ENCODE measurements at places on chromosomes 16 and 17.

GRCh38 chr17:29576214-29577000 lies 7.9 kb downstream of the TP53I13 start:
- DNase-seq, result no peak

DNA sequence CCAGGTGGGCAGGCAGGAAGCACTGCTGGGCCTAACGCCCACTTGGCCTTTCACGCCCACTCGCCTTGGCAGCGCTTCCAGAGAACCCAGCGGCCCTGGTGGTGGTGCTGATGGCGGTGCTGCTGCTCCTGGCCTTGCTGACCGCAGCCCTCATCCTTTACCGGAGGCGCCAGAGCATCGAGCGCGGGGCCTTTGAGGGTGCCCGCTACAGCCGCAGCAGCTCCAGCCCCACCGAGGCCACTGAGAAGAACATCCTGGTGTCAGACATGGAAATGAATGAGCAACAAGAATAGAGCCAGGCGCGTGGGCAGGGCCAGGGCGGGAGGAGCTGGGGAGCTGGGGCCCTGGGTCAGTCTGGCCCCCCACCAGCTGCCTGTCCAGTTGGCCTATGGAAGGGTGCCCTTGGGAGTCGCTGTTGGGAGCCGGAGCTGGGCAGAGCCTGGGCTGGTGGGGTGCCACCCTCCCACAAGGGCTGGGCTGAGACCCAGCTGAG lies 64.7 kb downstream of the MRC2 start:
- no peak for DNase-seq

DNA sequence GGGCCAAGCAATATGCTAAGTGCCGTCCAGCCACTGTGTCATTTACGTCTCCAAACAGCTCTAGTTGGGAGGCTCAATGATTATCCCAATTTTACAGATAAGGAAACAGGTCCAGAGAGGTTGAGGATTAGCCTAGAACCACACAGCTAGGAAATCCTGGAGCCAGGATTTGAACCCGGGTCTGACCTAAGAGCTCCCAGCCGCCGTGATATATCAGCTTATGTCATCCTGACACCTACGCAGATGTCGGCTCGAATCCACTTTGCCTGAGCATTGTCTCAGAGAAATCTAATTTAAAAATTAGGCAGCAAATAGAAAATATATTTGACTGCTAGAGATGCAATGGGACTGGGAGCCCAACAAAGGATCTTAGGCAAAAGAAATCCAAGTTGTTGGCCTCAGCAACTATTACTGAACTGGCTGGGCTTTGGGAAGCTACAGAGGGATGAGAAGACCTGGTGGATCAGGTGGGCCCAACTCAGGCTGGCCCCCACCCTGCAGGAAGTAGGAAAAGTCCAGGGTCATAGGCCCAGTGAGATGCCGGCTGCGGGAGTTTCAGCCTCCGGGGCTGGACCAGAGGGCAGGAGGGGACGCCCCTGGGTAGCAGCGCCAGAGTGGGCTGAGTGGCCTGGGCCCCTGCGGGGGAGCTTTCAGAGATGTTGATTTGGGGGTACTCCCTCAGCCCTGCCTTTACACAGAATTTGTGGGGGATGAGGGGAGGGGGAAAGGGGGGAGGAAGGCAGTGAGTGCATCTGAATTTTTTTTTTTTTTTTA lies 35.1 kb upstream of the IL21R start:
- no peak for DNase-seq

DNA sequence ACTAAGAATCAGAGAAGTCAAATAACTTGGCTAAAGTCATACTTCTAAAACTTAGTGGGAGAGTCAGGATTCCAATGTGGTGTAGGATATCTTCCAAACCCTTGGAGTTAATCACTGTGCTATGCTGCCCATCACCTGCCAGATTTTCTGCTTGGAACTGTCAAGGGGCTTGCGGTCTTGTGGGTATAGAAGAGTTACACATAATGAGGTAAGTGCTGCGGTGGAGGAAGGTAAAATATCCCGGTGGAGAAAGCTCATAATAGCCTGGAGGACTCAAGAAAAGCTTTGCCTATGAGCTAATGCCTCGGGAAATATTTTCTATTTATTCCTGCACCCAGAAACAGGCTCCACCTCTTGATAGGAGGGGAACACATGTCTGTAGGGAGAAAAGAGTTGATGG lies 195.6 kb downstream of the UTP18 start:
- no peak for DNase-seq

- no peak for DNase-seq
Measured at GRCh38 chr17:44523672-44523972, 20.4 kb upstream of the GPATCH8 start.

DNA sequence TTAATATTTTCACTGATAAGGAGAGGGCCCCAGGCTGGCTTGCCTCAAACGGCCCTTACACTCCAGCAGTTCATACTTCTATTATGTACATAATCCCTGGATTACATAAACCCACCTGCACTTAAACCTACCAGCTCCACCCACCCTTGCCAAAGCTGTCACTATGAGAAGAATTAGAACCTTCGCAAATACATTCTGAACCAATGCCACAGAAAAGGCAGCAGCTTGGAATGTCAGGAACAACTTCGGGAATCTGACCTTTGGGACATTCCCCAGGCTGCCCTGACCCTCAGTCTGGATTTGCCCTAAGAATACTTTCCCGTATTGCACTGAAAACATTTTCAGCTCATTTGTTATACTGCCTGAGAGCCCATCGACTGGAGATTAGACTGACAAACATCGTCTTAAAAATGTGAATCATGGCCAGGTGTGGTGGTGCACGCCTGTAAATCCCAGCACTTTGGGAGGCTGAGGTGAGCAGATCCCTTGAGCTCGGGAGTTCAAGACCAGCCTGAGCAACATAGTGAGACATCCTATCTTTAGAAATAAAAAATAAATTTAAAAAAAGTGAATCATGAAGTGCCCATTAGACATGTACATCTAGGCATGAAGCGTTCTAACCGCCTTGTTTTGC lies 21.0 kb upstream of the SEC14L1 start:
- DNase-seq, result no peak

GRCh38 chr17:32117399-32117798 lies 24.9 kb upstream of the RHOT1 start:
- DNase-seq, result no peak

GRCh38 chr16:14131774-14132695 lies 60.9 kb downstream of the MRTFB start:
- DNase-seq, result no peak

GRCh38 chr17:58032691-58033415 lies 25.8 kb upstream of the SRSF1 start:
- no peak for DNase-seq

DNA sequence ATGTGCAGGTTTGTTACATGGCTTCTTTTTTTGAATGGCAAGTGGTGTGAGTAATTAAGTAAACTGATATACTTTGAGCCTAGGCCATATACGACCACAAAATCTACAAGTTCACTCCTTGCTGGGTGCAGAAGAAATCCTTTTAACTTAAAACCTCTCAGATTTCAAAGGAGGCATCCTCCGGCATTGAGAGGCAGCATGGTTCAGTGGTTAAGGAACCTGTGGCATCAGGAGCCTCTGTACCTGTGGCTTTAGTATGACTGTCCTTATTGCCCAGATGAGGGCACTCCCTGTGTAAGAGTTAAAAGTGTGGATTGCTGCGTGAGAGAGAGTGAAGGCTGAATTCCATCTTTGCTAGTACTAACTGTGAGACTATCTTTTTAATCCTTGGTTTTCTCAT lies 3.3 kb downstream of the NLRP1 start:
- DNase-seq, result no peak

- no peak for DNase-seq
Measured at GRCh38 chr16:66028510-66029216, 337.8 kb upstream of the CDH5 start.

DNA sequence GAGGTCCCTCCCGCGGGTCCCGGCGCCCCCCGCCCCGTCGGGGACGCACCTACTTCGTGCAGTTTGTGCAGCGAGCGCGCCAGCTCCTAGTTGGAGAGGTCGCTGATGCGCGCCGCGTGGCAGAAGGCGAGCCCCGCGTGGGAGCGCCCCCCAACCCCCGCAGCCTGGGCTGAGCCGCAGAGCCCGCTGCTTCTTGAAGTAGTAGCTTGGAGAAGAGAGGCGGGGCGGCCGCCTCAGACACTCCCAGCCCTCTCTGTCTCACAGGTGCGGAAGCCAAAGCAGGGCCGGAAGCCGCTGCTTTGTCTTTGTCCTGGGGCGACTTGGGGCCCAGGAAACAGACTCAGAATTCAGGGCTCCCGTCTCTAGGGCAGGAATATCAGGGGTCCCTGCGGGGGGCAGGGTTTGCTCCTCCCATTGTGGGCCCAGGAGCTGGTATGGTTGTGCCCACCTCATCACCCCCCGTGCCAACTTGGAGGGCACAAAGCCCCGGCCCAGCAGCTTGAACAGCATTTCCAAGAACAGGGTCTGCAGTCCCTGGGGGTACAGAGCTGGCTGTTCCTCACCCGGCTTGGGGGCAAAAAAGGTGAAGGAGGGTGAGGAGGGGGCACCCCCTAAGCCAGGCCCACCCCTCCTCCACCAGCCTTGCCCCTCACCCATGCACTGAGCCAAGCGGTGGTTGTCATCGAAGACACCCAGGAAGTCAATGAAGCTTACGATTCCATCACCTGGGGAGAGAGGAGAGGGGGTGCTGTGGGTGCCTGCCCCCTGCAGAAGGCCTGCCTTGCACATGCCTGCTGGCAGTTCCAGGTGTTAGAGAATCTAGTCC lies 13.5 kb downstream of the SPATA32 start:
- DNase-seq, result peak; percentile 79

DNA sequence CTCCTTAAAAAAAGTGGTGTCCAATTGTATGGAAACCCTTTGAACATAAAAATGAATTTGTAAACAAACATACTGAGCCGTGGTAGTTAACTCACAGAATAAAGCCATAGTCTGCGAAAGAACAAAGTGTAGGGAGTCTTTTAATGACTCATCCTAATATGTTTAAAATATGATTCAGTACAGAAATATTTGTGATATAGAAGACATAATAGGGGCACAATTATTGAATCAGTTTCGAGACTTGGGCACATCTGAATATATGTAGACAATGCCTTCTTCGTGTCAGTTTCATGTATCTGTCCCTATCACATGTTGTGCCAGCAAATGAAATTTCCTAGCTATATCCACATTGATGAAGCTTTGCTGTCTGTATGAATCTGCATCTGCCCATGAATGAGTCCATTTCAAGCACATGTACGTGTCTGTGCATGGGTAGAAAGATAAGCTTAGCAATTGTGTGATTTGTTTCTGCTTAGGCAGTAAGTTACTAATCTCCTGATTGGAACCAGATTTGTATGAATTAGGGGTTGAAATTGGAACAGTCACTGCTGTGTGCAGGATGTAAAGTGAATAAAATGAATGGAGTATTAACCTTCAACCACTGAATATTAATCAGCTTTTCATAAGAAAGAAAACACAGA lies 112.5 kb upstream of the SOX9 start:
- DNase-seq, result no peak

DNA sequence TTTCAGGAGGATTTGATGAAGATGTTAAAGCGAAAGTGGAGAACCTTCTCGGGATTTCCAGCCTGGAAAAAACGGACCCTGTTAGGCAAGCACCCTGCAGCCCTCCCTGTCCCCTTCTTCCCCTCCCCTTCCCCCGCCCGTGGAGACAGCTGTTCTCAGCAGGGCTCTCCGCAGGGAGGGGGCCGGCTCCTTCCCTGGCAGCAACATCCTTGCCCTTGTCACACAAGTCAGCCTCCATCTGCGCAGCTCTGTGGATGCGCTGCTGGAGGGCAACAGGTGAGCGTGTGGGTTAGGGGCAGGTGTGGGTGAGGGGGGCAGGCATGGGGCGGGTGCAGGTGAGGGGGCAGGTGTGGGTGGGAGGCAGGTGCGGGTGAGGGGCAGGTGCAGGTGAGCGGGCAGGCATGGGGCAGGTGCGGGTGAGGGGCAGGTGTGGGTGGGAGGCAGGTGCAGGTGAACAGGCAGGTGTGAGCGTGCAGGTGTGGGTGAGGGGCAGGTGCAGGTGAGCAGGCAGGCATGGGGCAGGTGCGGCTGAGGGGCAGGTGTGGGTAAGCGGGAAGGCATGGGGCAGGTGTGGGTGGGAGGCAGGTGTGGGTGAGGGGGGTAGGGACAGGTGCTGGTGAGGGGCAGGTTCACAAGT lies 9.4 kb downstream of the CYBC1 start:
- DNase-seq, result no peak

- no peak for DNase-seq
Measured at GRCh38 chr16:3028716-3029319, 5.0 kb downstream of the THOC6 start.

DNA sequence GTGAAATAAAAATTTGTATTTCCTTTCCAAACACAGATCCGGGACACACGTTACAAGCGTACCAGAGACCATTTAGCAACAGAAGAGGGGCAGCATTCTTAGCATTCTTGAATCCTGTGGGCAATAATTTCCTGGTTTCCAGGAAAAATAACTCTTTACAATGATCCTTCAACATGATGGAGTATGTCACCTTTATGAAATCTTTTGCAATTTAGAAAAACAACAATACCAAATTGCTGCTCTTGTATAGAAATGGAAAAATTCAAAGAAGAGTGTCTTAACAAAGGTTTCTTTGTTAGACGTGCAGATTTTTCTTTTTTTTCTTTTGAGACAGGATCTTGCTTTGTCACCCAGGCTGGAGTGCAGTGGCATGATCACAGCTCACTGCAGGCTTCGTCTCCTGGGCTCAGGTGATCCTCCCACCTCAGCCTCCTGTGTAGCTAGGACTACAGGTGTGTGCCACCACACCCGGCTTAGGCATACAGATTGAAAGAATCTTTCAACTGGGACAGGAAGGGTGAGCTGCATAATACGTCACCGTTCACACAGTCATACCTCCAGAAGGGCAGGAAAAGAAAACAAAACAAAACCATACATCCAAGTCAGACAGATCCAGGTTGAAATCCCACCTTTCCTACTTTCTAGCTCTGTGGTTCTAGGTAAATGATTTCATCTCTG lies 10.8 kb upstream of the GCSH start:
- DNase-seq, result no peak

Measured in effector memory CD8-positive, alpha-beta T cell (primary cell).